ENCODE measurements at places on chromosomes 3 and 15. TPM values are rescaled to one million over a fixed set of nuclear protein-coding genes. Genes with fewer than 3 reads are reported as not detected.

MYL3 gene
- total RNA-seq = not detected

PRICKLE2 gene
- total RNA-seq = not detected

ACTL6A gene
- 92.2 TPM for total RNA-seq

SLC27A2 gene
- 28.2 TPM for total RNA-seq

GRIP2 gene
- total RNA-seq = not detected
